CD4-positive, alpha-beta T cell treated with Interleukin-21 for 1 hour (primary cell): ENCODE measurements at places on chromosomes 2 and 18.

- no peak for DNase-seq
These were observed 87.5 kb downstream of the POLR1A start for GRCh38 chr2:86017901-86018896.

DNA sequence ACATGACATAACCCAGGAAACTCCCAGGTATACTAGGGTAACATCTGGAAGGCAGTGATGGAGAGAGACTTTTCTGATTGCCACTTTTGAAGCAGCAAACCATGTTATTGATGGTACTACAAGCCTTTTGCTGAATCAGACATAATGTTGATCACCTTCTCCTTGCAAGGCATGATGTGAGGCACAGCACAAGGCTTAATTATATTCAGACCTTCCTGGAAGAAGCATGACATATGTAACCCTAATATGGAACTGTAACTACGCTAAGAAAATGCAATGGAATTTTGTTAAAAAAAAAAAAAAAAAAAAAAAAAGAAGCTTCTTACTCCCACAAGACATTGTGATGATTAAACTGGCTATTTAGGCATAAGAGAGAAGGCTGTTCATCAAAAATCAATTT, 145.4 kb downstream of the ALK start:
- DNase-seq = no peak

GRCh38 chr18:59070181-59070912, 69.3 kb upstream of the SEC11C start:
- peak; percentile 67 for DNase-seq

GRCh38 chr2:240435948-240436682, 652 bp downstream of the GPC1 start:
- no peak for DNase-seq

GRCh38 chr2:173210270-173211196, 134.9 kb downstream of the MAP3K20 start:
- DNase-seq = peak; percentile 58

DNA sequence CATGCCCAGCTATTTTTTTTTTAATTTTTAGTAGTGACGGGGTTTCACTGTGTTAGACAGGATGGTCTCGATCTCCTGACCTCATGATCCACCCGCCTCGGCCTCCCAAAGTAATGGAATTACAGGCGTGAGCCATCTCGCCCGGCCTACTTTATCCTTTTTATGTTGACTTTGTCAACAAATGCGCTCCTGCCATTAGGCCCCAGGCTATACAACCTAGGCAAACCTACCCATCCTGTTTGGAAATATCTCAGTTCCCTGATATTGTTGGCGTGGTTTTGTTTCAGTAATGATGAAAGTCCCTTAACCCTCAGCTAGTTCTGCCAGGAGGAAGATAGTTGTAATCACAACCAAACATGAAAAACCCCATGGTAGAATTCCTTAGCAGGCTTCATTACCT, 249.4 kb upstream of the SOX11 start:
- no peak for DNase-seq

- DNase-seq = no peak
These were observed 530.3 kb upstream of the FSIP2 start for GRCh38 chr2:185208261-185208660.

DNA sequence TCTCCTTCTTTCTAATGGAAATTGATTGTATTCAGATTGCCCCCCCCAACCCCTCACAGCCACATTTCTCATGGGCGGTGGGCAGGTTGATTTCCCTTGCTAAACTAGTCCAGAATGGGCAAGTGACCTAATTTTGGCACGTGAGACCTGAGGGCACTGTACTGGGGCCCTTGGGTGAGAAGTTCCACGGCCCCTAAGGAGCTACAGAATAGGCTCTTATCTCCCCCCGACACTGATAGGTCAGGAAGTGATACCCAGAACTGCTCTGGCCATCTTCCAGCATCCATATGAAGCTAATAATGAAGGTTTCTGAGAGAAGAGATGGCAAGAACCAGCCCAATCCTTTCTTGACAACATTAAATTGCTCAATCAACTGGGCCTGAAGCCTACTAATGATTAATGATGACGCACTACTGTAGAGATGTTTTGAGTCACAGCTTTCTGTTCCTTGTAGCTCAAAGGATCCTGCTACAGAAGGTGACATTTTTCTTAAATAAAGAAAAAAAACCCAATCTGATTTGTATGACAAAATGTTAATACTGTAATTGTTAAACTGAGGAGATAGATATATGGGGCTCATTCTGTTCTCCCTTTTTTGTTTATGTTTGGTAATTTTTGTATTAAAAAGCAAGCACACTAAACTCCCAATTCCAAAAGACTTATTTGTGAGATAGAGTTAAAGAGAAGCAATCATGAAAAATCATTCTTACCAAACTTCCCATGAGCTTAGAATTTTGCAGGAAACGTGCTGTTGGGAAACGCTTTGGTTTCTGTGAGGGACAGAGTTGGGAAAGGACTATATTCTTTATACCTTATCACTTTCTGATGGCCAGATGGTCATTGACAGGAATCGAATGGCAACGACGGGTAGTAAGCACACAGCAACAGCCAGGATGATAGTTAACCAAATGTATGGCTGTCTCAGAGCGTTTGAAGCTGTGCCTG, 28.2 kb upstream of the NARS1 start:
- DNase-seq = no peak

- peak; percentile 31 for DNase-seq
These were observed 25.0 kb upstream of the COPS8 start for GRCh38 chr2:237060534-237061312.

DNA sequence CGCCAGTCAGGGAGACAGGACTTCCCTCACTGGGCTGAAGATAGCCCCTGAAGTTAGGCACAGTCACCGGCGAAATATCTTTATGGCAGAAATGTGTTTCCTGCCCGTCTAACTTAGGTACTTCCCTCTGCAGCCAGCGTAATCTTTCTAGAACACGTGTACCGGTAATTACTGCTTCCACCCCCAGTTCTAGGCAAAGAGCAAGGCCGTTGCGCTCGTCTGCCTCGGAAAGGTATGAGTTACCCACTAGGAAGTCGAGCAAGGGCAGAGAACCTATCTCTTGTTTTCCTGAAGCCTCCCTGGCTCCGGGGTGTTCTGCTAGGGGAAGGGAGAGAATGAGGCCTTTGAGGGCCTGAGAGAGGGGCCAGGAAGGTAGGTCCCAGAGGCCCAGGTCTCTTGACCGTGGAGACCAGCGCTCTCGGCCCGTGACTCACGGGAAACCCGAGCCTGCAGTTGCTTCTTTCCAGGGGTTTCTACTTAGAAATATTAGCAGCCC, 70.0 kb downstream of the TWSG1 start:
- peak; percentile 7 for DNase-seq

- no peak for DNase-seq
These were observed 330.1 kb downstream of the MYCN start for GRCh38 chr2:16270441-16270840.

DNA sequence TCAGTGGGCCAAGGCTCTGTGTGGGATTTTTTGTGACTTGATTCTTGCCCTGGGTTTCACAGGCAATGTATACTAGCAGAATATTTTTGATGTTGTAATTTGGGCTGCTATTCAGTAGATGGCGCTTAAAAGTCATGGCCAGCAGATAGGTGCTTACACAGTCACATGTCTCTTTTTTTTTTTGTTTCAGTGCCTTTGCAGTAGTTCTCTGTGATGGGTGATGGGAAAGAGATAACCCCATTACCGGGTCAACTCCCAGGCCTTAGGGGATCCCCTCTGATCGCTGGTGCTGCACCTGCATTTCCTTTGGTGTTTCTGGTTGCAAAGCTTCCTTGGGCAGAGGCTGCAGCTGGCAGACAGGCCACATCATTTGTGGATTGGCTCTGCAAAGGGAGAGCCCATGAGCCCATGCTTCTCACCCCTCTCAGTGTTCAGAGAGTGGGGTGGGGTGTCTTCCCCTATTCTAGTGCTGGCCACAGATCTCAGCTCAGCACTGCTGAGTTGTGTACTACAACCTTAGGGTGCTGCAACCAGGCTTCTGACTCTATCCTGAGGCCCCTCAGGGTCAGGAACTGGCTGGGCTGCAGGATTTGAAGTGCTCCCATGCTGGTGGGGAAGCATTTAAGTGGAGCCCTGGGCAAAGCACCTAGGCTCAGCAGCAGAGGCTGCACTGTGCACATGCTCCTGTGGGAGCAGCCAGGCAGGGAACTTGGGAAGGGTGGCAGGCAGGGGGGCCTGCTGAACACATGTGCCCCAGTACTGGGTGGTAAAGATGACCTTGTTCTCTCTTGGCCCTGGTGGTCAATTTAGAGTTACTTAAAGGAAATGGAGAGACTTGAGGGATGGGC, 219.8 kb upstream of the SPHKAP start:
- no peak for DNase-seq

DNA sequence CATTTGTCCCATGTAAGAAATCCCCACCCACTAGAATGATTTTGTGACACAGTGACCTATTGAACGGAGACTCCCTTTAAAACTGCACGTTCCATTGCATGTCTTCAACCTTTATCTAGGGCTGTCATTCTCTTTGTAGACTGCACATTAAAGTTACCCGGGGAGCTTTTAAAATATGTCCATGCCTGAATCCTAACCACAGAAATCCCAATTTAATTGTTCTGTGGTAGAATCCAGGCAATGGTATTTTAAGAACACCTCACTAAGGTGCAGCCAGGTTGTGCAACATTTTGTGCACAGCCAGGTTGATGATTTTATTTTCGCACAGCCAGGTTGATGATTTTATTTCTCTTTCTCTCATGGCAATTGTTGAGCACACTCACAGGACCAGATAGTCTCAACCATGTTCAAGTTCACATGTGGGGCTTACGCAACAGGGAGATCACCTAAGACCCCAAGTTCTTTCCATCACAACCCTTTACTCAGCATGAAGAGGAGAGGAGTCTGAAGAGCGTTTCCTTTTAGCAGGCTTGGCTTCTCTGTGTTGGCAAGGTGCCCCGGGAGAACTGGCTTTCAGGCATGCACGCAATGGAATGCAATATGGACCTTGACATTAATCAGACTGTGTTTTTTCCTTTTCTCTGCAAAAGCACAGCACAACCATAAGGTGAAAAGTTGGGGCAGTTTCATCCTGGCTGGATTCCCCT, 467.3 kb upstream of the ETAA1 start:
- DNase-seq = no peak

GRCh38 chr2:36663851-36664695, 32.4 kb upstream of the VIT start:
- peak; percentile 45 for DNase-seq

DNA sequence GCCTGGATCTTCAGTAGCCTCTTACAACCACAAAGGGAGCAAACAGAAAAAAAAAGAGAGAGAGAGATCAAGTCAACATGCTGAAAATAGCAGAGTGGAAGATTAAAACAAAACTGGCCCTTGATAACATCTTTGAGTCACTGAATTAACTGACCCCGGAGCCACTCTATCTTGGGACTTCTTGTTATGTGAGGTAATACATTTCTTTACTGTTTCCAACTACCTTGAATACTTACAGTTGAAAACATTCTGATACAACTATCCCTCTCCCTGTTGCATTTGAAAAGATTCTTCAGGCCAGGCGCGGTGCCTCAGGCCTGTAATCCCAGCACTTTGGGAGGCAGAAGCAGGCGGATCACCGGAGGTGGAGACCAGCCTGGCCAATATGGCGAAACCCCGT, 208.1 kb downstream of the MEMO1 start:
- DNase-seq = no peak

DNA sequence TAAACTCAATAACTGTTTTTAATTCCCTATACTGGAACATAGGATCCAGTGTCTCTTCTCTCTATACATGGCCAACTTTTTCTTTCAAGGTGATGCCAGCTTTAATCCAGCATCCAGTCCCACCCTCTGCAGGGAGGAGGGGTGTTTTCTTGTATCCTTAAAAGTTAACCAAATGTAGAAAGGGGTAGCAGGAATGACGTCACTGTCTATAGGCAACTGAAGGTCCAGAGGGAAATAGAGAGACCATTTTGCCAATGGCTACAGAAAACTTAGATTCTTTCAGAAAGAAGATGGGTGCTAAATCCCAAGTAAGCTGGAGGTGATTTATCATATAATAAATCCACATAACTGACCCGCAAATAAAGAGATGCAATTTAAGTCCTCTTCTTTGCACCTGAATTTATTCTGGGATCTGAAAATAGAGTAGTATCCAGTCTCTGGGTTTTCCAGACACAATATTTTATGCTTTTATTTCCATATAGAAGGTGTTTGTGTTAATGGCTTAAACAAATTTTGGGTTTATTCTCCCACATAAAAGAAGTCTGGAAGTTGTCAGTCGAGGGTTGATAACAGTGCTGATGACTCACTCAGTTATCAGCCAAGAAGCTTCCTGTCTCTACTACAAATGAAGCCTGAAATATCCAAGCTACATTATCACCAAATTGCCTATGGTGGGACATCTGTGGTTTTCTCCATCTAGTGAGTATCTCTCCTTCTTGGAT, 5.7 kb upstream of the DNER start:
- no peak for DNase-seq

DNA sequence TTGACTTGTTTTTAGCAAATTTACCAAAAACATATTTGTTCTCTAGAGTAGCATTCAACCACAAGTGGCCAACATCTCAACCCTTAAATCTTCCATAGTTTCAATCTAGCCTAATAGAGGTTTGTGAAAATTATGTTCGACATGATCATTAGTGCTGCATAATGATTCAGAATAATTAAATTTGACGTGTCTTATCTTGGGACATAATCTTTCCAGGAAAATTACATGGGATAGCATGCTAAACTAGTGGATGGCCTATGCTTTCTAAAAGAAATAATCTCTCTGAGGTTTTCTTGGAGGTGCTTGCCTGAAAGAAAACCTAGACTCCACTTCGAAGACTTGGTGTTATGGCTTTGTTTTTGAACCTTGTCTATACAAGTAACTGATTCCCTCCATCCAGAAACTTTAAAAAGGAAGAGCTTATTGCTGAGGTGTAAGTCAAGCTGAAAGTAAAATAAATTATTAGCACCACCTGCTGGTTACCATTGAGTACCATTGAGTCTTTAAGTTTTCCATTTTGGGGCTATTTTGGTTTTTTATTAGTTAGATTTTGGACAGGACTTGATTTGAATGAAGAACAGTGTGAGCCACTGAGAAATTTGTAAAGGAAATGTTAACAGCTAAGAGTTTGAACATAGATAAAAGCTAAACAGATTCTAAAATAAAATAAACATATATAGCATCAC, 32.7 kb downstream of the COX7A2L start:
- DNase-seq = peak; percentile 47

GRCh38 chr18:27825689-27826088, 351.2 kb downstream of the CDH2 start:
- DNase-seq = no peak

- DNase-seq = no peak
These were observed 75.6 kb upstream of the ARHGAP28 start for GRCh38 chr18:6653880-6654279.

GRCh38 chr2:25420820-25421237, 79.1 kb upstream of the DNMT3A start:
- DNase-seq = no peak

GRCh38 chr2:196372276-196372809, 201.0 kb upstream of the STK17B start:
- DNase-seq = no peak

GRCh38 chr2:18752667-18753422, 163.5 kb upstream of the NT5C1B start:
- no peak for DNase-seq

GRCh38 chr2:95728878-95729596, 137.2 kb downstream of the TRIM43 start:
- peak; percentile 41 for DNase-seq

- no peak for DNase-seq
These were observed 549.4 kb upstream of the SALL3 start for GRCh38 chr18:78430131-78430758.
